Activated CD8-positive, alpha-beta memory T cell treated with anti-CD3 and anti-CD28 coated beads, Interleukin-2, amount 10 ng/mL, durations not matched to agents 7 days and 5 days (primary cell): ENCODE measurements at places on chromosomes 16 and 17. TPM values are rescaled to one million over a fixed set of nuclear protein-coding genes. Genes with fewer than 3 reads are reported as not detected.
A peak's percentile ranks its signal among the peaks of the same experiment; 100 is the strongest.

The MYL11 gene
- not detected for total RNA-seq

The EFCAB13 gene
- 5.9 TPM for total RNA-seq

The SAMD14 gene
- 1.1 TPM for total RNA-seq

The EPX gene
- total RNA-seq: not detected

The TMEM114 gene
- total RNA-seq: not detected

GRCh38 chr17:57186226-57187019 lies 69.9 kb upstream of the MSI2 start:
- no peaks in the 10 kb centered on the region for H3K4me1 ChIP-seq
- no peak overlapping the region for H3K27ac ChIP-seq
- peaks cover 10% of the 10 kb centered on the region for H3K27me3 ChIP-seq

DNA sequence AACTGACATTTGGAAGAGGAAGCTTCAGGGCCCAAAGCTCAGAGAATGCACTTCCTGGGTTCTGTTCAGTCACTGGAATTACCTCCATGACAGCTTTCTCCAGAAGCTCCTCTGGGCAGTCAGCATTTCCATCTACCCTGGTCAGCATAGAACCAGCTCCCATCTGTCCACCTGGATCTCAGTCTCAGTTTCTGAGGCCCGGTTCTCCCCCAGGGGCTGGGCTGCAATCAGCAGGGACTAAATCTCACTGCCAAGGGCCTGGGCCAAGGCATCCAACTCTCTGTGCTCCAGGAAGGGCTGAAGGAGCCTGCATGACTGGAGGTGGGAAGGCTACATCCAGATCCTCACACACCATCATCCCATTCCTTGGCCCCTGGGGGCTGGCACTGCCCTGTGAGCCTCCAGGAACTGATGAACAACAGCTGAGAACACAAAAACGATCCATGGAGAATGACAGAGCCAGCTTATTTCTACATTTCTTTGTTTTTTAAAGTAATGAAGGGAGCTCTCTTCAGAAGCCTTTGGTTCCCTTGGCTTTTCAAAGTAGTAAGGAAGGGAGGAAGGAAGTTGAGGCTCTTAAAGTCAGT lies 66.3 kb upstream of the MRTFB start:
- peaks cover 32% of the 10 kb centered on the region for H3K27me3 ChIP-seq
- no peak overlapping the region for H3K4me3 ChIP-seq
- DNase-seq: no peak

GRCh38 chr16:88920618-88921590 lies 54.4 kb upstream of the PABPN1L start:
- H3K36me3 ChIP-seq: no peaks in the 10 kb centered on the region
- H3K4me3 ChIP-seq: no peak overlapping the region
- no peaks in the 10 kb centered on the region for H3K27me3 ChIP-seq
- peaks cover 2% of the 10 kb centered on the region for H3K4me1 ChIP-seq
- H3K27ac ChIP-seq: no peak overlapping the region

- peak; percentile 69 for DNase-seq
- peak overlapping the region; percentile 9 for H3K4me3 ChIP-seq
- peaks cover 42% of the 10 kb centered on the region for H3K4me1 ChIP-seq
- H3K27ac ChIP-seq: no peak overlapping the region
Measured at GRCh38 chr17:77419547-77420094, 278.9 kb downstream of the SEC14L1 start.

DNA sequence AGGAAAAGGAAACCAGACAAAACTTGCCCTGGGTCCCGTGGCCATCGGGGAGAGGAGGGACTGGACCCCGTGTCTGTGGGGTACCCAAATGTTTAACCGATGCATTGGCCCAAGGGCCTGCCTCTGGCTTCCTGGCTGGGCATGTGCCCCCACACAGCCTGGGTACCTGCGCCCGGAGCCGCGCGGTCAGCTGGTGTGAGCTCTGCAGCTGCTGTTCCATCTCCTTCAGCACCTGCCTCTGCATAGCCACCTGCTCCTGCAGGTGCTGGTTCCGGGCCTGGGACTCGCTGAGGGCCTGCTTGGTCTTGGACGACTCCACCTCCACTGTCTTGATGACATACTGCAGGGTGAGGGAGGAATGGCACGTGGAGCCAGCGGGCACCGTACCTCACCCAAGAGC lies 31.9 kb downstream of the KIFC3 start:
- H3K4me3 ChIP-seq: no peak overlapping the region
- H3K27me3 ChIP-seq: no peaks in the 10 kb centered on the region
- H3K27ac ChIP-seq: no peak overlapping the region
- DNase-seq: no peak

- H3K4me1 ChIP-seq: peaks cover 4% of the 10 kb centered on the region
- DNase-seq: no peak
- H3K27me3 ChIP-seq: no peaks in the 10 kb centered on the region
Measured at GRCh38 chr16:12098429-12099310, 122.1 kb downstream of the SNX29 start.

- H3K27me3 ChIP-seq: no peaks in the 10 kb centered on the region
- H3K27ac ChIP-seq: peak overlapping the region; percentile 64
- H3K36me3 ChIP-seq: peaks cover 29% of the 10 kb centered on the region
- peaks cover 28% of the 10 kb centered on the region for H3K4me1 ChIP-seq
- DNase-seq: no peak
- H3K4me3 ChIP-seq: no peak overlapping the region
Measured at GRCh38 chr16:47574091-47575054, 113.2 kb downstream of the PHKB start.

- no peak for DNase-seq
- no peak overlapping the region for H3K4me3 ChIP-seq
- no peaks in the 10 kb centered on the region for H3K4me1 ChIP-seq
Measured at GRCh38 chr17:80129006-80129565, 17.8 kb downstream of the EIF4A3 start.

- no peak overlapping the region for H3K4me3 ChIP-seq
- H3K27me3 ChIP-seq: no peaks in the 10 kb centered on the region
- no peak for DNase-seq
- H3K27ac ChIP-seq: no peak overlapping the region
- H3K4me1 ChIP-seq: no peaks in the 10 kb centered on the region
- no peaks in the 10 kb centered on the region for H3K36me3 ChIP-seq
Measured at GRCh38 chr16:5533321-5533888, 435.8 kb upstream of the EEF2KMT start.

DNA sequence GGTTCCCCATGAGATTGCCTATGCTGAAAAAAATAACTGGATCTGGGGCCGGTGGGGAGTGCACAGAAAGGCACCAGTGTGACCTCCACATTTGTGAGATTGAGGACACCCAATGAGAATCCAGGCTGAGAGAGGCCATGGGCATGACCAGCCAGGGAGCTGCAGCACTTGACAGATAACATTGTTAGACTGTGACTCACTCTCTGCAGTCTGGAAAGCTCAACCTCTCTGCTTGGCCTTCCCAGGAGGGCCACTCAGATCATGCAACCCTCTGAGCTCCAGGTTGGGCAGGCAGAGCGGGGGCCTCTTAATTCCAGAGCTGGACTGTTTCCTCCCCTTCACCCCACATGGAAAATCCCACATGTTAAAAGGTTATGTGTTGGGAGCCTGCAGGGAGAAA lies 30.1 kb downstream of the FZD2 start:
- no peaks in the 10 kb centered on the region for H3K36me3 ChIP-seq
- peaks cover 9% of the 10 kb centered on the region for H3K27me3 ChIP-seq
- no peak overlapping the region for H3K27ac ChIP-seq
- no peak for DNase-seq
- H3K4me1 ChIP-seq: no peaks in the 10 kb centered on the region
- no peak overlapping the region for H3K4me3 ChIP-seq

GRCh38 chr17:76461765-76462555 lies 5.4 kb upstream of the AANAT start:
- H3K4me1 ChIP-seq: peaks cover 4% of the 10 kb centered on the region
- H3K27me3 ChIP-seq: peaks cover 13% of the 10 kb centered on the region
- no peak overlapping the region for H3K4me3 ChIP-seq
- H3K36me3 ChIP-seq: no peaks in the 10 kb centered on the region
- DNase-seq: no peak

DNA sequence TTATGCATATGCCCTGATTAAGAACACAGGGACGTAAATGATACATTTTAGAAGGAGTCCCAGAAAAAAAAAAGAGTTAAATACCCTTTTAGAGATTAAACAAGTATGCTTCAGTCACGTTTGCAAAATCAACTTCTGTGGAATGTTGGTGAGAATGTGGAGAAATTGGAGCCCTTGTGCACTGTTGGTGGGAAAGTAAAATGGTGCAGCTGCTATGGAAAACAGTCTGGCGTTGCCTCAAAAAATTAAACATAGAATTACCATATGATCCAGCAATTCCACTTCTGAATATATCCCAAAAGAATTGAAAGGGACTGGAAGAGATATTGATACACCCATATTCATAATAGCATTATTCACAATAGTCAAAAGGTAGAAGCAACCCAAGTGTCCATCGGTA lies 26.5 kb downstream of the RHBDL3 start:
- H3K27ac ChIP-seq: no peak overlapping the region
- no peaks in the 10 kb centered on the region for H3K4me1 ChIP-seq
- H3K36me3 ChIP-seq: no peaks in the 10 kb centered on the region
- no peak for DNase-seq
- H3K4me3 ChIP-seq: no peak overlapping the region
- H3K27me3 ChIP-seq: peaks cover 4% of the 10 kb centered on the region

GRCh38 chr17:49861150-49861884 lies 13.4 kb upstream of the TAC4 start:
- H3K4me1 ChIP-seq: peaks cover 3% of the 10 kb centered on the region
- peaks cover 10% of the 10 kb centered on the region for H3K27me3 ChIP-seq
- H3K4me3 ChIP-seq: no peak overlapping the region

GRCh38 chr17:81514739-81515529 lies 2.3 kb upstream of the ACTG1 start:
- peak overlapping the region; percentile 89 for H3K27ac ChIP-seq
- H3K4me1 ChIP-seq: peaks cover 34% of the 10 kb centered on the region
- peaks cover 25% of the 10 kb centered on the region for H3K36me3 ChIP-seq
- DNase-seq: peak; percentile 79
- H3K27me3 ChIP-seq: no peaks in the 10 kb centered on the region

- no peaks in the 10 kb centered on the region for H3K27me3 ChIP-seq
- no peaks in the 10 kb centered on the region for H3K4me1 ChIP-seq
- H3K4me3 ChIP-seq: no peak overlapping the region
- no peaks in the 10 kb centered on the region for H3K36me3 ChIP-seq
- H3K27ac ChIP-seq: no peak overlapping the region
Measured at GRCh38 chr16:6897876-6898485, 434.7 kb upstream of the RBFOX1 start.

DNA sequence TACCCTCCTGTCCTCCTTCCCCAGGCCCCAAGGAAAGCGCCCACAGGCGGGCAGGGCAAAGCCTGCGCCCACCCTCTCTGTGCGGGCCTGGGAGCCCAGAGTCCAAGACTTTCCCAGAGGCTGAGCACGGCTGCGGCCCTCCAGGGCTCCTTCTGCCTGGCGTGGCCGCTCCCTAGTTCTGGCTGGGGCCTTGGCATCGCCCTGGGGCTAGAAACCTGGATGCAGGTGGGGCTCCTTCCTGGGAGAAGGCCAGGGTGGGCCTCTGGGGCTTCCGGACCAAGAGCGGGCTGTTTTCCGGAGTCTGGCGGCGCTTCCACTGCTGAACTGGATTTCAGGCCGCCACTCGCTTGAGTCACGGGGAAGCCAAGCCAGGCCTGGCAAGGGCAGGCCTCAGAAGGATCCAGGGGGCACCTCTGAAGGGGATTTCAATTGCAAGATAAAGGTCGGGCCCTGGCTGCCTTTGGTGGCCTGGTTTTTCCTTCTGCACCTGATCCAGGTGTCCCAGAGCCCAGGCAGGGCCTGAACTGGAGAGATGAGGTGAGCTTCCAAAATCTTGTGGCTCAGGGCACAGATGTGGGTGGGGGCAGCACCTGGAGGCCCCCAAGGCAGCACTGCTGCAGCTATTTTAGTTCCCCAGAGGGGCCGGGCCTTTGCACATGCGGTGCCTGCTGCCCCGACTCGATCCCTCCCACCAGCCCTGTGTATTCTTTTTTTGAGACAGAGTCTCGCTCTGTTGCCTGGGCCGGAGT lies 227.4 kb downstream of the MRTFB start:
- H3K4me1 ChIP-seq: peaks cover 4% of the 10 kb centered on the region
- H3K27ac ChIP-seq: no peak overlapping the region
- H3K4me3 ChIP-seq: no peak overlapping the region
- peaks cover 26% of the 10 kb centered on the region for H3K27me3 ChIP-seq

- peaks cover 52% of the 10 kb centered on the region for H3K36me3 ChIP-seq
- H3K4me3 ChIP-seq: peak overlapping the region; percentile 96
- H3K27me3 ChIP-seq: peaks cover 3% of the 10 kb centered on the region
- H3K4me1 ChIP-seq: peaks cover 55% of the 10 kb centered on the region
- peak; percentile 82 for DNase-seq
Measured at GRCh38 chr16:29806641-29807425, 504 bp downstream of the MAZ start.

- H3K27me3 ChIP-seq: peaks cover 64% of the 10 kb centered on the region
- no peak for DNase-seq
- H3K4me1 ChIP-seq: peaks cover 7% of the 10 kb centered on the region
- H3K27ac ChIP-seq: no peak overlapping the region
Measured at GRCh38 chr17:61463316-61464129, 11.3 kb downstream of the TBX4 start.

DNA sequence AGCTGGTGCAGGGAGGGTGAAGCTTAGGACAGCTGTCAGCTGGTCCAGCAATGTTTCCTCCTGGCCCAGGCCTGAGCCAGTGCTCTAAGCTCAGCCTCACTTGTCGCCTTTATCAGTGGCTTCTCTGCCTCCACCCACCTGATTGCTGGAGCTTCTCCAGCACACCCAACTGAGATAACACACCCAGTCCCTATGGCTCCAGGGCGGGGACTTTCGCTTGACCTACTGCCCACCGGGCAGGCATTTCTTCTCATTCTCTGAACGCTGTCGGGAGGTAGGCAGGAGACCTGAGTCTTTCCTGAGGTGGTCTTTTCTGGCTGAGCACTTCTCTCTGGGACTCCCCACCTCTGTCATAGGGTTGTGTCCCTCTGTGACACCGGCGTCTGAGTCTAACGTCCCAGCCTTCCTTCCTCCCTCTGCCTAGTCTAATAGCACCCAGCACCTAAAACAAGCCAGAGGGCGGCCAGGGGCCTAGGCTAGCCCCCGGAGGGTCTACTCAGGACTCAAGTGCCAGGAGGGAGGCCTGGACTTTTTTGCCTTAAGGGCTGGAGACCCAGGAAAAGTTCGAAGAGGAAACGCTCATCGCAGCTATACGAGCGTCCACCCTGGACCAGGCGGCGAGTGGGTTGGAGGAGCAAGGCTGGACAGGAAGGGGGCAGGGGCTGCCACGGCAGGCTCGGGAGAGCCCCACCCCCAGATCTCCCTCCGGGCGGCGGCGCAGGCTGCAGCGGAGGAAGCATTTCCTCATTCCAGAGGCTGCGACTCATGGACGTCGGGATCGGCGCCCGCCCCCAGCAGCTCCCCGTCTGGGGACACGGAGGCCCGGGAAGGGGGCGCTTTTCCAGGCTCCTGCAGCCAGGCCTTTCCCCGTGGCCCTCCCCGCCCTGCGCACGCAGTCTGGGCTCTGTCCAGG lies 756 bp downstream of the TAX1BP3 start:
- H3K4me1 ChIP-seq: peaks cover 24% of the 10 kb centered on the region
- no peaks in the 10 kb centered on the region for H3K27me3 ChIP-seq
- peaks cover 6% of the 10 kb centered on the region for H3K36me3 ChIP-seq
- DNase-seq: no peak
- peak overlapping the region; percentile 52 for H3K27ac ChIP-seq
